Endodermal cell (in vitro differentiated cells): ENCODE measurements at places on chromosomes 6 and 20.
A peak's percentile ranks its signal among the peaks of the same experiment; 100 is the strongest.

GRCh38 chr20:36642136-36642535 lies 3.9 kb downstream of the SLA2 start:
- H3K27me3 ChIP-seq: no peaks in the 10 kb centered on the region
- no peak overlapping the region for H3K27ac ChIP-seq
- H3K36me3 ChIP-seq: no peaks in the 10 kb centered on the region

GRCh38 chr20:44537993-44538392 lies 16.1 kb upstream of the SERINC3 start:
- H3K4me1 ChIP-seq: no peaks in the 10 kb centered on the region
- H3K36me3 ChIP-seq: no peaks in the 10 kb centered on the region
- H3K27ac ChIP-seq: no peak overlapping the region
- DNase-seq: peak; percentile 6
- no peaks in the 10 kb centered on the region for H3K27me3 ChIP-seq

- no peak for DNase-seq
- H3K27me3 ChIP-seq: no peaks in the 10 kb centered on the region
- H3K4me3 ChIP-seq: no peak overlapping the region
- no peaks in the 10 kb centered on the region for H3K36me3 ChIP-seq
- no peak overlapping the region for H3K27ac ChIP-seq
- H3K4me1 ChIP-seq: no peaks in the 10 kb centered on the region
These were observed 49.6 kb downstream of the CD24 start for GRCh38 chr6:106924694-106925523.

DNA sequence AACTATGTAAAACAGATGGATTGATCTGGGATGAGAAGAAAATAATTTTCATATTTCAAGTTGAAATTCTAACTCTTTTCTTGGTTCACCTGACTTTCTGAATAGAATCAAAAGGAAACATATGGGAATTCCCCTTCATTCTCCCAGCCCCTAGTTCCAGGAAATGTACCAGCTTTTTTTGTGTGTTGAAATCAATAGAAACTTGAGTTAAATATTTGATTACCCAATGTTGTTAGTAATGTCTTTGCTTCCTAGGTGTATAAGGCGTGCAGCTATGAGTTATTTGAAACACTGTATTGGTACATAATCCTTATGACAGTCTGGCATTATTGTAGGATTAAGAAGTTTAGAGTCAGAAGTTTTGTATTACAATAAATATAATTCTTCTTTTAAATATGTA lies 21.5 kb downstream of the VNN2 start:
- H3K27ac ChIP-seq: no peak overlapping the region
- no peaks in the 10 kb centered on the region for H3K36me3 ChIP-seq
- H3K27me3 ChIP-seq: no peaks in the 10 kb centered on the region
- H3K4me3 ChIP-seq: no peak overlapping the region
- DNase-seq: no peak

- H3K4me1 ChIP-seq: peaks cover 3% of the 10 kb centered on the region
- no peak overlapping the region for H3K4me3 ChIP-seq
- H3K27ac ChIP-seq: no peak overlapping the region
- DNase-seq: no peak
- H3K27me3 ChIP-seq: no peaks in the 10 kb centered on the region
These were observed 9.4 kb downstream of the SULF2 start for GRCh38 chr20:47775841-47776240.
